ENCODE measurements at places on chromosomes 11 and 22.

- DNase-seq: no peak
Measured at GRCh38 chr11:6438979-6439571, 1.7 kb downstream of the HPX start.

GRCh38 chr11:29163231-29163630 is 853.6 kb downstream of the KCNA4 start:
- DNase-seq: no peak

DNA sequence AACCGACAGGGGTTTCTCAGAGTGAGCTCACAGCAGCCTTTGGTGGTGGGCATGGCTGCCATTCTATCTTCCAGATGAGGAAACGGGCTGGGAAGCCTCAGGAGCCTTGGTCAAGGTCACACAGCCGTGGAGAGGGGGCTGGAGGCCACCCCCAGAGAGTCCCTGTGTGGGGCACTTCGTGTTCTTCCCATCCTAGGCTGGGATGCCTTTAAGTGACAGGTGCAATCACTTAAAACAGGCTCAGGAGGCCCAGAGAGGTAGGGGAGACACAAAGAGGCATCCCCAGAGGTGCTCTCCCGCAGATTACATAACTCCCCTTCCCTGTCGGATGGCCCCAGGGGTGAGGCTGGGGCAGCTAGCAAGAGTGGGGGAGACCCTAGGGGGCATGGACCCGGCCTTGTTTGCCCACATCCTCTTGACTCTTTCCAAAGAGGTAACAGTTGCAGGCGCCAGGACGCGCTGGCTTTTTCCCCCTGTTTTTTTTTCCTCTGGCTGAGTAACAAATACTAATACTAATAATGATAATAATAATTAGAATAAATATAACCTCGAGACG is 17.5 kb upstream of the SHISAL1 start:
- DNase-seq: no peak

DNA sequence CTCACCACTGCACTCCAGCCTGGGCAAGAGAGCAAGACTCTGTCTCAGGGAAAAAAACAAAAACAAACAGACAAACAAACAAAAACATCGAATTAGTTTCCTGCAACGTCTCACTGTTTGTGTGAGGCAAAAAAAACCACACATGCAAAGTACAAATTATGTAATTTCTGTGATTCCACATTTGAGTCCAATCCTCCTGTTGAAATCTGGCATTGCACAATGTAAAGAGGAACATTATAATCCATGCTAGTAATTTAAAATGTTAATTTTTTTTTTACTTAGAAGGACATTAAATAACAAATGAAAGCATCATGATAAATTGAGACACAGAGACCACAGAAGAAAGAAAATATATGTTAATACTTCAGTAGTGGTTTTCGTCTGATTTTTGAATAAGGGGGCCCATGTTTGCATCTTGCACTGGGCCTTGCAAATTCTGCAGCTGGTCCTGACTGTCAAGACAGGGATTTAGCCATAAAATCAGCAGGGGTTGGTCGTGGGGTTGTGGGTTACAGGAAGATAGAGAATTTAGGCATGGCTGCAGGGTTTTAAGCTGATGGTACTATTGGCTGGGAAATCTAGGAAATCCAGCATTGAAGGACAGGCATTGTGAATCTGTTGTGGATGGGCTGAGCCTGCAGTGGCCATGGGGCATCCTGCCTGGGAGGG is 102.6 kb upstream of the ALDH3B2 start:
- DNase-seq: no peak

DNA sequence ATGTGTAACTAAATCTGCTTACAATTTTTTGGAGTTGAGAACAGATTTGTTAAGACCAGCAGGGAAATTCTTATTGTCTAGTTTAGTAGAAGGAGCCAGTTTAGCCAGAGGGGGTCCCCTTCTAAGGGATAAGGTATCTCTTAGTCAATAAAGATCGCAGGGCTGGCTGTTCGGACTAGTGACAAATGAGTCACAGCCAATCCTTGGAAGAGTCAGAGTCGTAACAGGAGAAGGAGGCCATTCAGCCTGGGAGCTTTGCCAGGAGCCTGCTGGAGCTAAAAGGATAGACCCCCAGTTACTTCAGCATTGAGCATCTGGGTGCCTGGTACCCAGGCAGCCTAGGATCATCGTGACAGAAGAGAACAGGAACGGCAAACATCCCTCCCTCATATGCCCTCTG is 191.6 kb upstream of the ARHGAP20 start:
- DNase-seq: no peak

GRCh38 chr11:63961608-63962412 is 12.6 kb upstream of the COX8A start:
- no peak for DNase-seq

- no peak for DNase-seq
Measured at GRCh38 chr11:131408025-131408640, 37.7 kb downstream of the NTM start.

DNA sequence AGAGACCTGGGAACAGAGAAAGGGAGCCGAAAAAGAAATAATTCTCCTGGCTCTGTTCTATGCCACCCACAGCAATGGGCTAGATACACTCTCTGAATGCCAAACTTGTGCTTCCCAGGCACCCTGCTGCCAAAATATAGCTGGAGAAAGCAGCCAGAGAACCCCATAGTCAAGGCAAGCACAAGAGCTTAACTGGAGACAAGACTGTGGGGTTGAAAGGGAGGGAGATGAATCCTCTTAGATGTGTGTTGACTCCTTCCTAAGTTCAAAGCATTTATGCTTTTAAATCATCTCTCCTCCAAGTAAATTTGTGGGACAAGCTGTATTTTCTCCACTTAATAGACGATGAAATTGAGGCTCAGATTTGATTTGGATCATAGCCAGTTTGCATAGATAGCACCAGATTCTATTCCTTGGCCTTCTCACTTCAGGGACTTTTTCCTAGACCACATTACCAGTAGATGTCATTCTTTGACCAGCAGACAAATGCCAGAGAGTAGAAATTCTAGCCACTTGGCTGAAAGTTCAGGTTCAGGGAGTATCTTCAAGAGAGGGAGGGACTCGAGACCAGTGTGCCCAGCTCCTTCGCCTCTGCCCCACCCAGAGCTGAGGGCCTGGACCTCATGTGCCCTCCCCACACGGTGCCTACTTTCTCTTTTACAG is 16.5 kb upstream of the ETS1 start:
- no peak for DNase-seq

DNA sequence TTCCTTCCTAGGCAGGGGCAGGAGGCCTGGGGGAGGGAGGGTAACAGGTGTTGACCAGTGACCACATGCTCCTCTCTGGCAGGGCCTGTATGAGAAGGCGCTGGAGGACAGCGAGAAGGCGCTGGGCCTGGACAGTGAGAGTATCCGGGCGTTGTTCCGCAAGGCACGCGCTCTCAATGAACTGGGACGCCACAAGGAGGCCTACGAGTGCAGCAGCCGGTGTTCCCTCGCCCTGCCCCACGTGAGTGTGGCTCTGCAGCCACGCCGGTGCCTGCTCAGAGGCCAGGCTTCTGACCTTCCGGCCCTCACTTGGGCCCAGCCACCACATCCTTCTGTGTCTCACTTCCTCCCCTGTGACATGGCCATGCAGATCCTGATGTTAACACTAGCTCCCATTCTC is 25.8 kb downstream of the ZC3H7B start:
- DNase-seq: no peak

GRCh38 chr11:131790586-131790985 is 420.2 kb downstream of the NTM start:
- no peak for DNase-seq

DNA sequence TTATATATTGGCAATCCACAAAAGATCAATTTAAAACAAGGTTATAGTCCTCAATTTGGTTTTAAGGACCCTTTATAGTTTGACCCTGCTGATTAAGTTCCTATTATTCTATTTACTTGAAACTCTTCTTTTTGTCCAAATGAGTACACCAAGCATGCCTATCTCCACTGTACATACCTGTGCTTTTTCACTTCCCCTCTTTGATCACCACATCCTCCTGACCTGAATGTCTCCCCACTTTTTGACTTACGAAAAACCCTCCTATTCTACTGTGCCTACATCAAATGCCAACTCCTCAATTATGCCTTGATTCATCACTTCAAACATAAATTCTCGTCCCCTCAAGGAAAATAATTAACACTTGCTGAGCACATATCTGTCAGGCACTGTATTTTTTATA is 113.5 kb downstream of the SOX6 start:
- no peak for DNase-seq

- no peak for DNase-seq
Measured at GRCh38 chr11:6357222-6357621, 33.1 kb upstream of the SMPD1 start.

- DNase-seq: no peak
Measured at GRCh38 chr22:48234011-48234410, 1471.6 kb downstream of the TBC1D22A start.

DNA sequence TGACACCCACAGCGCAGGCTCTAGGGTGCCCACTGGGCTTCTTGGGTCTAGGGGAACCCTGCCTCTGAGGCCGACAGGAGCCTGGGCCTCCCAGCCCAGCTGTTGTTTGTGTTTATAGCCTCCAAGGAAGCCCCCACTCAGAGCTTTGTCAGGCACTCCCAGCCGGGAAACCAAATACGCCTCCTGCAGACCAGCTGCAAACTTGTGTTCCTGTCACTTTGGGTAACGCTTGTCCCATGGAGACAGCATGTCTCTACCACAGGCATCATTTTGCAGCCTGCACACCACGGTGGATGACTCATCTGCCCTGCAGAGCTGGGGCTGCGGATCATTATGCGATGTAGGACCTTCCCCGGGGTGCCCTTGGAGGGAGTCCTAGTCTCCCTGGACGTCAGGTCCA is 40.6 kb upstream of the CRYBB3 start:
- no peak for DNase-seq

DNA sequence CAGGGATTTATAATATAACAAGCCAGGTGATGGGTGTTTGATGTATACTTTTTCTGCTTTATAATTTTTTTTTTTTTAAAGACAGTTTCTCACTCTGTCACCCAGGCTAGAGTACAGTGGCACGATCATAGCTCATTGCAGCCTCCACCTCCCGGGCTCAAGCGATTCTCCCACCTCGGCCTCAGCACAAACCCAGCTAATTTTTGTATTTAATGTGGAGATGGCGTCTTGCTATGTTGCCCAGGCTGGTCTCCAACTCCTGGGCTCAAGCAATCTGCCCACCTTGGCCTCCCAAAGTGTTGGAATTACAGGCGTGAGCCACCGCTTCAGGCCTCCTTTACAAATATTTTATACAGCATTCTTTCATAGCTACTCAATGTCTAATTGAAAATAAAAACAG is 48.6 kb downstream of the MORC2 start:
- DNase-seq: no peak

GRCh38 chr11:48040830-48041444 is 60.6 kb downstream of the PTPRJ start:
- no peak for DNase-seq

GRCh38 chr11:20672575-20672974 is 3.2 kb downstream of the NELL1 start:
- no peak for DNase-seq

DNA sequence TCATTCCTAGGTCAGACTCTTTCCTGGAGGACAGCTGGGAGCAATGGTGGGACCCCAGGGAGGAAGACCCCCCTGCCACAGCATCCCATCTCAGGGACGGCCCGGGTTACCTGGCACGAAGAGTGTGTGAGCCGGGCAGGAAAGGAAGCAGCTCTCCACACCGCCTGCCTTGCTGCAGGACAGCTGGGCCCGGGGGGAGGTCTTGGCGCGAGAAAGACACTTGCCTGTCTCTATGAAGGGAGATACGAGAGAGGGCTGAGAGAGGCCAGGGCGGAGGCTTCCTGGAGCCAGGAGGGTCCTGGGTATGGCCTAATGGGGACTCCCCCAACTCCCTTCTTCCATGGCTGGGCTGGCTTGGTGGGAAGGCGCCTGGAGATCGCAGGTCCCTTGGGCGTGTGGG is 36.1 kb upstream of the TTLL12 start:
- no peak for DNase-seq

DNA sequence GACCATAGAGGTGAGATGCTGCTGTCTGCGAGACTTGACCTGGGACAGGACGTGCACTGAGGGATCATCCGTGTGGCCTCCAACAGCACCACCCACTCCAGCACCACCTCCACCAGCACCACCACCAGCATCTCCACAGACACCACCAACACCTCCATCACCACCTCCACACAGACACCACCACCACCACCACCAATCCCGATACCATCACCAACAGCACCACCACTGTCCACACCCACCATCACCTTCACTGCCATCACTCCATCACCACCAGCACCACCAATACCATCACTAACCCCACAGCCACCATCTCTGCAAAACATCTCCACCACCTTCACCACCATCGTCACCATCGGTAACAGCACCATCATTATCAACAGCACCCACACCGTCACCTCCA is 26.6 kb upstream of the SLC22A12 start:
- no peak for DNase-seq

DNA sequence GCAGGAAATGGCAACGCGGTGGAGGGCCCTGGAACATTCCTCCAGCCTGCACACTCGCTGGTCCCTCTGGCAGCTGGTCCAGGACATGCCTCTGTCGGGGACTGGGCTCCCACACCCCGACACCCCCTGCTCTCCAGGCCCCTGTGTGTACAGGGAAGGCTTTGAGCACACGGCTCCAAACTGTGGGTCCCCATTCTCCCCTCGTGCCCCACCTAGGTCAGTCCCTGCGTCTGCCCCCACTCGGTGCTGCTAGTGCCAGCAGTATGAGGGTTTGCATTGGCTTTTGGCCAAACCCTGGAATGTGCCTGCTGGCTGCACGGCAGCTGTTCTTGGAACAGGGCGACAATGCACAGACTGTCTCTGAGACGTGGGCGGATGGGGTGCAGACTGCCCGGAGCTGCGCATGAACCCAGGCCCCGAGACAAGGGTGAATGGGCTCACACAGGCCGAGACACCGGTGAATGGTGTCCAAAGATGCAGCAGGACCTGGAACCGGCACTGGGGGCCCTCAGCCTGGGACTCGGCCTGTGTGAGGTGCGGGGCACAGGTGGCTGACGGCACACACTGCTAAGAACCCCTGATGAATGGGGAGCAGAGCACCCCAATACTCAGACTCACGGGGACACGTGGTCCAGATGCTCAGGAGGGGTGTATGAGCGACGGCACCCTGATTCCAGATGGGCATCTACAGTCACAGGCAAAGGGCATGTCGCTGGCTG is 7.5 kb upstream of the SYT8 start:
- DNase-seq: no peak

DNA sequence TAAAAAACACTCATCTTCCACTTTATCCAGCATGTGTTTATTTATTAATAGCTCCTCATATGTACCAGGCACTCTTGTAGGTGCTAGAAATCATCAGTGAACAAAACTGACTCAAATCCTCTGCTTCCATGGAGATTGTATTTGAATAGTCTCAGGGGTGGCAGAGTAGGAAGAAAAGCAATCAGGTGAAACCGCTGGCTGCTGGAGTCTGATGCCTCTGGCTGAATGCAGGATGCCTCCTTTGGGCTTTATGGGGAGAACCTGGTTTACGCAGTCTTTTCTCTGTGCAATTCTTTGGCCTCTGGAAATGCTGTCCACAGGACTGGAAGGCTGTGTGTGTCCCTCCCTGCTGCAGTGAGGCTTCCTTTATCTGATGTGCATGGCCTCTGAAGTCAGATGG is 12.8 kb upstream of the OSBP2 start:
- DNase-seq: no peak
